Central memory CD4-positive, alpha-beta T cell (primary cell): ENCODE measurements at places on chromosomes 7 and 10.

DNA sequence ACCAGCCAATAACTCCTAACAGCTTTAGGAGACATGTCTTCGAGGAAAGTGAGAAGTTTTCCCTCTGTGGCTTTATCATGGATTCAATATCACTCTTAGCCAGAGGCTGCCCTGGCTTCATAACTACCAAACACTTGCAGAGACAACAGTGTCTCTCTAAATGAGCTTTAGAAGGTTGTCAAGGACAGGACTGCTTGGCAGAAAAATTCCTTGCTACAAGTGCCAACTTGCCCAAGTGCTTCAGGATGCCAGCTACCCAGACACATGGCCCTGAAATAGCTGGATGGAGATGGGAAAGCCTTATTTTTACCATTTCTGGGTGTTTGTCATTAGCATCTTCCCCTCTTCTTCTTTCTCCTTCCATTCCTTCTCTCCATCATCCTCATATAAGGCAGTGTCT is 137.1 kb upstream of the MDFIC start:
- no peak for DNase-seq

DNA sequence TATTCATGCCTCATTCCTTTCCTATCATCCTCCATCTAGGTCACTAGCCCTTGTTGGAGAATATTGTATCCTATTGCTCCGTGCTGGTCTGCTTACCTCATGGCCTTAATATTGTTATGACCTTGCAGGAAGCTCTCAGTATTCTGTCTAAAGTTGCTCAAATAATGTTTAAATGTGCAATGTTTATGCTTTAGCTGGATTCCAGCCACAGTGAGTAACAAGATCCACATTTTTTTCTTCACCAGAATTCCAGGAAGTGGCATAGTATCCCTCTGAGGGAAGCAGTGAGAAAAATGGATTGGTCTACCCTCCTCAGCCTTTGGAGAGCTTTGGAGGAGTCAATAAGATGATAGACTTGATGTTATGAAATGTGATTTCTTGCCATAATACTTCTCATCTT is 402.6 kb downstream of the NRG3 start:
- no peak for DNase-seq

DNA sequence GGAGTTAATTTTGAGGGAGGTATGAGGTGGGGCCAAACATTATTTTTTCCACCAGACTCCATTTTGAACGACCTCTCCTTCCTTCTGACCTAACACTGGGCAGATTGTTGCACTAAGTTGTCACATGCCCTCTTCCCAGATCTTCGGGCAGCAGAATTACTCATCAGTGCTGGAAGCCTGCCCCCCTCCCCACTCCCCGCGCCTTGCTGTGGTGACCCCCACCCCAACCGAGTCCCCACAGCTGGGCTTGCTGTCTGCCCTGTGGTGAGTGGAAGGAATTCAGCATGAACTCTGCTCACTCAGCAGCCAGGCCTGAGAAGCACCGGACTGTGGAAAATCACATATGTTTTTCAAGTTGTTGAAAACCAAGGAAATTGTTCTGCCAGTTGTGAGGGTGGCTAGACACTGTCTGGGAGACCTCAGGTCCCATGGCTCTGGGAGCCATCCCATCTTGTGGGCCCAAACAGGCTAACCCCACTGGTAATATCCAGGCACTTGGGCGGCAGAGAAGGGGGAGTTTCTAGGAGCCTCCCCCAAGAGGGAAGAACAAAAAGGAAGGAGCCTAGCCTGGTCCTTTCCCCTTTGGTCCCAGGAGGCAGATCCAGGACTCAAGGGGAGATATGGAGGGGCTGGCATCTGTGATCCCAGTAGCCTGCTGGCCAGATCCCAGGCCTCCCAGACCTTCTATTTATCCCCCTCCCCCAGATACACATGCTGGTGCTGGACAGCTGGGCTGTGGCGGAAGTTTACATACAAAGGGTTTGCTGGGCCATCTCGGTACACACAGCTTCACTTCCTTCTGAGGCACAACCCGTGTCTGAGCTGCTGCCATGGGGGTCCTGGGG is 3.5 kb upstream of the AEBP1 start:
- DNase-seq = no peak

DNA sequence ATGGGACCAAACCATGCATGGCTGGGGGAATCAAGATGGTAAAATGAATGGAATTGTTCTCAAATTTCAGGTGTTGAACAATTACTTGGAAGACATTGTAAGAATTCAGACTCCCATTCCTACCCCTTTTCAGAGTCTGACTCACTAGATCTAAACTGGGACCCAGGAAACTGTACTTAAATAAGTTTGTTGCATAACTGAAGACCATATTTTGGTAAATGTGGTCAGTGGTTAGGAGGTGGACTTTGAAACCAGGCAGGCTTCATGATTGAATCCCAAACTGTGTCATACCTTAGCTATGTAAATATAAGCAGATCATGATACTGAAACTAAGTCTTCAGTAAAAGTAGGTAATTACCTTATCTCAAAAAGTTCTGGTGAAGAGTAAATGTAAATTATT is 41.7 kb downstream of the ZWINT start:
- DNase-seq = no peak

DNA sequence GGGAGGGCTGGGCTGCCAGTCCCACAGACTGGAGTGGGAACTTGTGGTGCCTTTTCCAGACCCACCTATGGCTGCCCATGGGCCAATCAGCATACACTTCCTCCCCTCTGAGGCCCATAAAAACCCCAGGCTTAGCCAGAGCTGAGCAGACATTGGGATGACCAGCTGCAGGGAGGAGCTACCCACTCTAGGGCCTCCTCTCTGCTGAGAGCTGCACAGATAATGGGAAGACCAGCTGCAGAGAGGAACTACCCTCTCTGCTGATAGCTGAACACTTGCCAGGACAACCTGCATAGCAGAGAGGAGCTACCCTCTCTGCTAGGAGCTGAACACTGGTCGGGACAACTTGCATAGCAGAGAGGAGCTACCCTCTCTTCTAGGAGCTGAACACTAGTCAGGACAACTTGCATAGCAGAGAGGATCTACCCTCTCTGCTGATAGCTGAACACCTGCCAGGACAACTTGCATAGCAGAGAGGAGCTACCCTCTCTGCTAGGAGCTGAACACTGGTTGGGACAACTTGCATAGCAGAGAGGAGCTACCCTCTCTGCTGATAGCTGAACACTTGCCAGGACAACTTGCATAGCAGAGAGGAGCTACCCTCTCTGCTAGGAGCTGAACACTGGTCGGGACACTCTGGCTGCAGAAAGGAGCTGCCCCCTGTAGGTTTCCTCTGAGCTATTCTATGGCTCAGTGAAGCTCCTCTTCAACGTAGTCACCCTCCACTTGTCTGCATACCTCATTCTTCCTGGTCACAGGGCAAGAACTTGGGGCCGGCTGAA is 88.3 kb upstream of the CACUL1 start:
- no peak for DNase-seq

- DNase-seq = peak; percentile 44
Measured at GRCh38 chr10:49187950-49188761, at the start of gene TMEM273. TMEM273 (minus strand) TSS chr10:49188391; CDS start chr10:49188336, 55 bp downstream.

DNA sequence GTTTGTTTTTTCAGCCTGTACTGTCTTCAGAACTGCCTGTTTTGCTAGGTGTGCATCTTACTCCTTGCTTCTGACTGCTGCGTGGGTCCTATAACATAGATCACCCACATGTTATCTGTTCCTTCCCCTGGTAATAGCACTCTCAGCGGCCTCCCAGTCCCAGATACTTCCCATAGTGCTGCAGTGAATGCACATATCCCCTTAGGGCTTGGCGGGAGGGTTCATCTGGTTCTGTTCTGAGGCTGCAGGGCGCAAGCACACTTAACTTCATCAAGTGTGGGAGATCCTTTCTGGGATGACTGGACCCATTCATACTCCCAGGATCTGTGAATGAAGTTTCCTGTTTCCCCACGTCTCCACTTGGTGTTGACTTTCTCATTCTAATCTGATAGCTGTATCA is 90.7 kb downstream of the CELF2 start:
- no peak for DNase-seq
